ENCODE measurements at places on chromosomes 13 and 19.

DNA sequence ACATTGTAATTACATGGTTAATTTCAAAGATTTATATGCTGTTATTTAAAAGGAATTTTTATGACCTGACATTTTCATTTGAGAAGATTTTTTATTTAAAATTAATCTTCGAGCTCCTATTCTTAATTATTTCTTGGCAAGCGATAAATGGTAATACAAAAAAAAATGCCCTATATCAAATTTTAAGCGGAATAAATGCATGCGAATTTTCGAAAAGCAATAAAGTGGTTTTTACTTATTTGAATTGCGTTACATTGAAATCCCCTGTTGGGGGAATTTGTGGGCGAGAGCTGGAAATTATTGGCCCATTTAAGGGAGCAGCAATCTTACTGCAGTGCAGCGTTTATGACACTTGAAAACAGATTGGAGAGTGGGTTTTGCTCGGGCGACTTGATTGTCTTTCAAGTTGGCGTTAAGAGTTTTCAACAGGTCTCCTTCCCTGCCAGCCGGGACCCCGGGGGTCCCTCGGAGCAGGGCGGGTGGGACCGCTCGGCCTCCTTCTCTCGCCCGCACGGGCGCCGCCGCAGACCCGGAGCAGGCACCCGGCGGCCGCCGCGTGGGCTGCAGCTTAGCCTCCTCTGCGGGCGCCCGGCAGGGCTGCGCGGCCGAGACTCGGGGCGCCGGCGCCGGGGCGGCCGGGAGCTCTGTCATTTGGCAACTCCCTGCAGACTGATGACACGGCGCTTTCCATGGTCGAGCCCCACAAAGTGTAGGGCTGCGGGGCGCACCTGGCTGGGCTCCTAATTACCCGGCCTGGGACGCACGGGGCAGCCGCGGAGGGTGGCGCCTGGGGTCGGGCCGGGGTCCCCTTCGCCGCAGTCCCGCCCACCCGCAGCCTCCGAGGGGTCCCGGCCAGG lies 255.1 kb upstream of the SOX21 start:
- no peak for DNase-seq

DNA sequence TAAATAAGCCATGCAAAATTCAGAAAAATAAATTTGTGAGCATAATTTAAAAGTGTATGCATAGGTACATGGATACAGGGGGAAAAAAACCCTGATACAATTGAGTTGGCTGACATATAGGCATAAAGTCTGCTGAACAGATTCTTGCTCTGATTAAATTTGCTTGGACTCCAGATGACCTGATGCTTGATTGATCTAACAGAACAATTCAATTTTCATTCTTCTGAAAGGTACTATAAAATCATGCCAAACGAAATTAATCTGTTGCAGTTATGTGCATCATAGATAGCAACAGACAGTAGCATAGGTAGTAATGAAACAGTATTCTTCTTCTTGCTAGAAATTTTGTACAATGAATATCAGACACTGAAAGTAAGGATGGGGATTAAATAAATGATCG lies 578.2 kb upstream of the SLITRK6 start:
- no peak for DNase-seq

GRCh38 chr13:30934803-30935202 lies 2.3 kb downstream of the TEX26 start:
- no peak for DNase-seq

DNA sequence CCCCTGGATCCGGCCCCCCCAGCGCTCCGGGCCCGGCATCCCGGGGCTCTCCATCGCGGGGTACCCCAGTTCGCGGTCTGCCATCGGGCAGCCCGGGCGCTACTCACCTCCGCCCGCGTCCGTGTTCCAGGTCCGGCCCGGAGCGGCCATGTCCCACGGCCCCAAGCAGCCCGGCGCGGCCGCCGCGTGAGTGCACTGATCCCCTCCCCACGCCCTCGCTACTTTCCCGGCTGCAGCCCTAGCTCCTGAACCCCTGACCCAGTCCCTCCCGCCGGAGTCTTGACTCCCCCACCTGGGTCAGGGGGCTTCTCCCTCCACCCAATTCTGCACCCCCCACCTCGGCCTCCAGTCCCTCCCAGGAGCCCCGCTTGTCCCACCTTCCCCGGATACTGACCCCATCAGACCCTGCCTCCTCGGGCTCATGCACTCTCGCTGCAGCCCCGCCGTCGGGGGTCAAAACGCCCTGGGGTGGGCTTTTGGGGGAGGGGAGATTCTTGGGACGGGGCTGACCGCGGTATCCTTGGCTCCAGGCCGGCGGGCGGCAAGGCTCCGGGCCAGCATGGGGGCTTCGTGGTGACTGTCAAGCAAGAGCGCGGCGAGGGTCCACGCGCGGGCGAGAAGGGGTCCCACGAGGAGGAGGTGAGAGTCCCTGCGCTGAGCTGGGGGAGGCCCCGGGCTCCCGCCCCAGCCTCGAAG lies 566 bp downstream of the HMG20B start:
- no peak for DNase-seq

DNA sequence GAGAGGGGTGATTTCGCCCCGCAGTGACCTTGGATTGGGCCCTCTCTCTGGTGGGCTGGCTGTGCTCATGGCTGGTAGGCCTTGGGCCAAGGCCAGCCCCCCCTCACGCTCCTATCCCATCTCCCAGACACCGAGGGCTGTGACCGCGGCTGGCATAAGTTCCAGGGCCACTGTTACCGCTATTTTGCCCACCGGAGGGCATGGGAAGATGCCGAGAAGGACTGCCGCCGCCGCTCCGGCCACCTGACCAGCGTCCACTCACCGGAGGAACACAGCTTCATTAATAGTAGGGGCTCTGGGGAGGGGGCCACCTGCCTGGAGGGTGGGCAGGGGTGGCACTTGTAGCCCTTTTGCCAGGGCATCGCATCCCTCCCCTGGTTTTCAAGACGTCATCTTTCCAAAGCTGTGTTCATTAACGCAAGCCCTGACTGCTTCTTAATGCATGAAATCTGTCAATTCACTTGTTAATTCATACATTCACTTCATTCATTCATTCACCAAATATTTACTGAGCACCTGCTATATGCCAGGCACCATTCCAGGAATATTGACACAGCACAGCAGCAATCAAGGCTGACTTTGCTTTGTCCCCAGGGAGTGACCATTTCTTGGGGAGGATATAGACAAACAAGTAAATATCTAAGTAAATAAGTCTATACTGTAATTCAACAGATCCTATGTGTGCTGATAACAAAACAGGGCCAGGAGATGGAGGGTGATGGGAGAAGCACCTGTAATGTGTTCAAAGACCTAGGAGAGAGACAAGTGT lies 26.6 kb downstream of the NCAN start:
- no peak for DNase-seq

- DNase-seq = no peak
These were observed 5.7 kb downstream of the PAK4 start for GRCh38 chr19:39131255-39131755.

All from small intestine (tissue), 16 donors.